ENCODE measurements at places on chromosomes 1 and 21.

- H3K36me3 ChIP-seq: no peaks in the 10 kb centered on the region
- H3K27ac ChIP-seq: no peak overlapping the region
- no peaks in the 10 kb centered on the region for H3K27me3 ChIP-seq
- peaks cover 24% of the 10 kb centered on the region for H3K4me1 ChIP-seq
These were observed 10.0 kb downstream of the EXOC8 start for GRCh38 chr1:231327617-231328016.

DNA sequence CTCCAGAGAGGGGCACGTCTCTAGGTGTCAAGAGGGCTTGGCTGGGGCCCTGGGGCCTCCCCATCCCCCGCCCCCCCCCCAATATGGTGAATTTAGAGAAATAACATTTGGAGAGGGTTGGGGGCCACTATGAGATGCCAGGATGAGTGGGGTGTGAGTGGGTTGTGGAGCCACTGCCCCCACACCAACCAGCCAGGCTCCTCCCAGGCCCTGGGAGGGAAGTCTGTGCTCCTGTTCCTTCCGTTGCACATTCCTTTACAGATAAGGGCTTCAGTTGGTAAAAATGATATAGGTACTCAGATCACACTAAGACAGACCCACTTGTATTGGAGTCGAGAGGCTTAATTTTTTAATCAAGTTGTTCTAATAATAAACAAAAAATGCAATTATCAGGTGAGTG, 585 bp upstream of the PLEKHA6 start:
- H3K27me3 ChIP-seq: peaks cover 2% of the 10 kb centered on the region
- H3K36me3 ChIP-seq: no peaks in the 10 kb centered on the region
- DNase-seq: no peak
- peaks cover 30% of the 10 kb centered on the region for H3K4me1 ChIP-seq
- no peak overlapping the region for H3K4me3 ChIP-seq
- H3K27ac ChIP-seq: no peak overlapping the region

DNA sequence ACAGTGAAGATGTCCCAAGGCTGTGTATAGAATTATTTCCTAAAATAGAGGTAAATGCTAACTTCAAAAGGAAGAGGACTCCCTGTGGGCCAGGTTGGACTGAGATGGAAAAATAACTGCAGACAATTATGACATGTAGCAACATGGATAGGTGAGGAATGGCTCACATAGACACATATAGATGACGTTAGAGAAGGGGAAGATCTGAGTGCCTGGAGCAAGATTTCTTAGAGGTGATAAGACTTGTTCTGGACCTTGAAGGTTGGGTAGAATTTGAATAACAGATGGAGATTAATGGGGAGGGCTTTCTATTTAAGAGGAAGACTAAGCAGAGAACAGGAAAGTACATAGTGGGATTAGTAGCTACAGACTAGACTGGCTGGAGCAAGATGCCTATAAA, 76.9 kb downstream of the C1orf21 start:
- no peaks in the 10 kb centered on the region for H3K36me3 ChIP-seq
- H3K4me1 ChIP-seq: no peaks in the 10 kb centered on the region
- H3K27me3 ChIP-seq: no peaks in the 10 kb centered on the region
- no peak overlapping the region for H3K4me3 ChIP-seq

DNA sequence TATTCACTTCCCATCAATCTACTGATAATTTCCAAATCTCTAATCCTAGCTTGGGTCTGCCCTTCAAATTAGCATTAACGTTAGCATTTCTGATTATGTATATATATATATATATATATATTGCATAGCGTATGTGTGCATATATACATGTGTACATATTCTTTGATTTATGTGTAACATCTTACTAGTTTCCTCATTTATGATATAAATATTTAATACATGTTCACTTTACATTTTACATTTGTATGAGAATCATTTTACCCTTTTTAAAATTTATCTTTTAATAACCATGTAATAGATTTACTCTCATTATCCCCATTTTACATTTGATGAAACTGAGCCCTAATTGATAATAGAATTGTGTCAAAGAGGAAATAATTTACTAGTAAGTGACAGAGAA, 164.7 kb downstream of the ZNF648 start:
- H3K4me1 ChIP-seq: no peaks in the 10 kb centered on the region
- no peaks in the 10 kb centered on the region for H3K36me3 ChIP-seq
- H3K27ac ChIP-seq: no peak overlapping the region
- H3K27me3 ChIP-seq: no peaks in the 10 kb centered on the region
- no peak for DNase-seq
- no peak overlapping the region for H3K4me3 ChIP-seq

DNA sequence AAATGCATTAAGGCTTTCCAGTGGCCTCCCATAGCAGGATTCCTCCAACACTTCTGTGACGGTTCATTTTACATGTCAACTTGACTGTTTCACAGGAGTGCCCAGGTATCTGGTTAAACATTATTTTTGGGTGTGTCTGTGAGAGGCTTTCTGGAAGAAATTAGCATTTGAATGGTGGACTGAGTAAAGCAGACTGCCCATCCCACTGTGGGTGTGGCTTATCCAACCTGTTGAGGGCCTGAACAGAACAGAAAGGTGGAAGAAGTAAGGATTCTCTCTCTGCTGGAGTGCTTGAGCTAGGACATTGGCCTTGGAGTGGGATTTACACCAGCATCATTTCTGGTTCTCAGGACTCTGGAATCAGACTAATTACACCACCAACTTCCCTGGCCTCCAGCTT, 85.6 kb downstream of the RGS7 start:
- peaks cover 8% of the 10 kb centered on the region for H3K4me1 ChIP-seq
- no peak overlapping the region for H3K4me3 ChIP-seq
- no peak for DNase-seq
- peaks cover 9% of the 10 kb centered on the region for H3K27me3 ChIP-seq
- no peak overlapping the region for H3K27ac ChIP-seq

DNA sequence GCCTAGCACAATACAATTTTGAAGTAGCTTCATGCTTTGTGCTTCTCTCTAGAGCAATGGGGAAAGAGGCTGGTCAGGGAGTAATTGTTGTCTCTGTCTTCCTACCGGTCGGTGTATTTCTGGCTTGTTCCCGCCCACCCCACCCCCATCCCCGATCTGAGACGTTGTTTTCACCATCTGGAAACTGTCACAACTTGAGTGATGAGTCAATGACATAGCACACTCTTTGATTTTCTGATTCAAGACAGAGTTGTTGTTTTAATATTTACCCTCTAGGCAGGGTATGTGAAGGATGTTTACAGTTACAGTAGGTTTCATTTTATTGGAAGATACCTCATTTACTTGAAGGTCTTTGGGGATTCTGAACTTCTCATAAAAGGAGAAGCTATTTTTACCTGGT, 7.0 kb downstream of the IL12RB2 start:
- H3K4me3 ChIP-seq: no peak overlapping the region
- no peak overlapping the region for H3K27ac ChIP-seq
- no peaks in the 10 kb centered on the region for H3K36me3 ChIP-seq
- H3K27me3 ChIP-seq: peaks cover 24% of the 10 kb centered on the region
- no peaks in the 10 kb centered on the region for H3K4me1 ChIP-seq

DNA sequence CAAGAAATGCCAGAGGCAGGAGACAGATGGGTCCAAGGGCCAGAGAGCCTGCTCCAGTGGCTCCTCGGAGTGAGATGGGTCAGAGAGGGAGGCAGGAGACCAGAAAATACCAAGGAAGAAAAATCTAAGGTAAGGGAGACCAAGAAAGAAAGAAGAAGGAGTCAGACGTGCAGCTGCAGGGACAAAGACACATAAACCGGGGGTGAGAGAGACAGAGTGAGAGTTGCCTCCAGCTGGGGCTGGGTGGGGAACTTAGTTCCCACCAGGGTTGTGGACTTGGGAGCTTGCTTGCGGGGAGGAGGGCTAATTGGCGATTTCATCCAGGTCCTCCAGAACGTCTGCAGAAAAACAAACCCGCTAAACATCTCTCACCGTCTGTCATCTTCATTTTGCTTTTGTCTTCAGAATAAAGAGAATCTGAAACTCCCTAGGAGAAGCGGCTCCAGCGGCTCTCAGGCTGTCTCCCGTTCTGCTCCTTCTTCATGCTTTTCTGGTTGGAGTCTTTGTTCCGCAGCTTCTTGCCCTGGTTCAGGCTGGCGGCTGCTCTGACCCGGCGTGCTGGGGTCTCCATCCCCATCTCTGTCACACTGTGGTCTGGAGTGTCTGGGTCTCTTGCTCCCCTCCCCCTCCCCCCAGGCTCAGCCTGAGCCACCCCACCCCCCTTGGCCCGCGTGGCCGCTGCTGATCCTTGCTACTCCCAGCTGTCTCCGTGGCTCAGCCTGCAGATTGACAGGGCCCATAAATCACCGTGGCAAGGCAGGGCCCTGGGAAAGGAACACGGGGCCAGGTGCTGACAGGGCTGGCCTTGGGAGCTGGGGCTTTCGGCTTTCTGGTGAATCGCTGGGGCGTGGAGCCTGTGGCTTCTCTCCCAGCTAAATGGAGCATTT, 66.6 kb downstream of the UBIAD1 start:
- H3K4me1 ChIP-seq: no peaks in the 10 kb centered on the region
- no peak overlapping the region for H3K27ac ChIP-seq
- peaks cover 37% of the 10 kb centered on the region for H3K27me3 ChIP-seq
- H3K4me3 ChIP-seq: no peak overlapping the region
- DNase-seq: no peak

GRCh38 chr21:45016406-45017038, 57.9 kb upstream of the ADARB1 start:
- H3K4me3 ChIP-seq: no peak overlapping the region
- H3K36me3 ChIP-seq: no peaks in the 10 kb centered on the region
- no peak for DNase-seq
- H3K4me1 ChIP-seq: peaks cover 9% of the 10 kb centered on the region
- H3K27ac ChIP-seq: no peak overlapping the region

All from HFFc6 (cell line).